OCI-M1 (cell line): ENCODE measurements at places on chromosomes 5 and 9.

DNA sequence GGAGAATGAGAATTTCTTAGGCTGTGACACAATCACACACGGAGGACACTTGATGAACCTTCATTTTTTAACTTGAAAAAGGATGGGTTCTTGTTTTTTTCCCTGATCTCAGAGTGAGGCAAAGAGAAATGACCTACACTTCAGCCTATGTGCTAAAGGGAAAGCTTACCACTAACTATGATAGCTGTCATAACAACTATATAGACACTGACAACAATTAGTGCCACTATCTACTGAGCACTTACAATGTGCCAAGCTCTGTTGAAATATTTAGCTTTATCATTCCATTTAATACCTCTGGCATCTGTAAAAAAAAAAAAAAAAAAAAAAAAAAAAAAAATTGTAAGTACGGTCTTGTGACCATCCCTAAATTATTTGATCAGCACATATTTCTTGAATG lies 135.9 kb upstream of the WWC1 start:
- no peak for DNase-seq

GRCh38 chr5:91160714-91161285 lies 222.3 kb downstream of the ARRDC3 start:
- DNase-seq = no peak

GRCh38 chr5:144002876-144003275 lies 167.6 kb downstream of the YIPF5 start:
- no peak for DNase-seq

DNA sequence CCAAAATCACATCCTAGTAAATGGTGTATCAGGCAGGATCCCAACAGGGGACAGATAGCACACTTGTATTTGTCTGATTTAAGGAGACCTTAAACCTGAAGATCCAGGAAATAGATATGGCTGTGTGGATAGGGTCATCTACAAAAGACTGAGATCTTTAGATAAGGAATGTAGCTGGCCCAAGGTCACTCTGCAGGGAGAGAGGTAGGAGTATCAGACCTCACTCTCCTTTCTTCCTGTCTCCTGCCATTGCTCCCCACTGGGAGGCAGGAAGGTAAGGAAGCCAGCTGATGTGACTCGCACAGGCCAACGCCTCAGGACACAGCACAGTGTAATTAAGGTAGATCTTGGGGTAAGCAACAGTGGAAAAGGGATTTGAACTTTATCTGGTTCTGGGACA lies 85.8 kb downstream of the PLPPR1 start:
- no peak for DNase-seq

GRCh38 chr5:51201024-51201423 lies 182.2 kb upstream of the ISL1 start:
- DNase-seq = no peak

DNA sequence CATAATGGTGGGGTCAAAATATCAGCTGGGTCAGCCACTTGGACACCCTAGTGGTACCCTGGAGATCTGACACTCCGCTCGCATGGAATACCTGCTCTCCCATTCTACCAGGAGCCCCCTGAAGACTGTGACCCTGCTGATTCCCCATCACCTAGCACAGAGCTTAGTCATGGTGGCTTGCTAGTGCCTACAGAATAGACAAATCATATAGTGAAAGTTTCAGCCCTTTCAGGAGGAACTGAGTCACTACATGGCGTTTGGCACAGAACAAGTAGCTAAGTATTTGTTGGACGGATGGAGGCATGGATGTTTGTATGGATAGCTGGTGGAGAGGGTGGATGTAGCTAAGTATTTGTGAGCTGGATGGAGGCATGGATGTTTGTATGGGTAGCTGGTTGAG lies 65.3 kb downstream of the LMX1B start:
- no peak for DNase-seq

GRCh38 chr9:122200960-122201595 lies 27.7 kb downstream of the LHX6 start:
- no peak for DNase-seq

DNA sequence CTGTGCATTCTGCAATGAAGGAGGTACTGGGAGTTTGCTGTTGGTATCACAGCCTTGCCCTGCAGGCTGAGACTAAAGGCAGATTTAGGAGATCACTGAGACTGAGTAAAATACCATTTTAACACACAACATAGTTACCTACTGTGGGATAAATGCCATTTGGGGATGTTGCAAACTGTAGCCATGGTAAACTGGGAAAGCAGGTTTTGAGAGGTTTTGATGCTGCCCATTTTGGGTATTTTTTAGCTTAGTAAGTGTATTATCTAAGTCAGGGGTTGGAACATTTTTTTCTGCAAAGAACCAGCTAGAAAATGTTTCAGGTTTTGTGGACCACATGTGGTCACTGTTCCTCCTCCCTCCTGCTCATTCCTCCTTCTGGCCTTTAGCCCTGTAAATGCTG lies 108.9 kb downstream of the EHMT1 start:
- DNase-seq = no peak

GRCh38 chr5:142095035-142095434 lies 13.5 kb upstream of the NDFIP1 start:
- no peak for DNase-seq

DNA sequence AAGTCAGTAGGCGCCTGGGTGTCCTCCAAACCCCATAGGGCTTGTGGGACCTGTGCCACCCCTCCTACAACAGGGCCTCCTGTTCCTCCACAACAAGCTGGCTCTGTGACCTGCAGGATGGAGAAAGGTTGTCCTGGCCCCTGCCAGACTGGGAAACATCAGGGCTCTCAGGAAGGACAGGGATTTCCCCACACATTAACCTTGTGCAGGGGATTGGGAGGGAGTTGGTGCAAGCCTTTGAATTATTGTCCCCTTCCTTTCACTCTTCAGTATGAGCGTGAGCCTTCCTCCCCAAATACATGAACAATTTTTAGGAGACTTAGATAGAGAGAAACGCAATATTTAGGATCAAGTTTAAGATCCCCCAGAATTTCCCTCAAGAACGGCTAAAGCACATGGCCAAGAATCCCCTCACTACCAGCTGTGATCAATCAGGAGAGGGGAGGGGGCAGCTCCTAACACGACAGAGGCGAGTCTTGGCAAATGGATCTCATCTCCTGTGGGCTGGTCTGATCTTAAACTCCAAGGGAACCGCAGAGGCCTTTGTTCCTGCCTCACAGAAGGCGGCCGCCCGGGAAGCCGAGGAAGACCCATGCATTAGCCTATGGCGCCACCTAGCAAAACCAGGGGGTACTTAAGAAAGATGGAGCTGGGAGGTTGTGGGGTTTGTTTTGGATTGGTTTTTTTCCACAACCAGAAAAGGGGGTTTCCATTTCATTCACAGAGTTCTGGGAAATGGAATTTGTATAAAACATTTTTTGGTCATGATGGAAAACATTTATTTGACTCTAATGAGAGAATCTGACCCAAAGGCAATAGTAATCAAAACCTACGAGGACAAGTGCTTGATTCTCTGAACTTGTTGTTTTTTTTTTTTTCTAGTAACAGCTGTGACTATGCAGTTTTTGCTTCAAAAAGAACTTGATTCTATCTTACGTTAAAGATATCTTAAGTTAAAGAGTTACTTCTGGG lies 36.1 kb upstream of the OSMR start:
- DNase-seq = peak; percentile 83

DNA sequence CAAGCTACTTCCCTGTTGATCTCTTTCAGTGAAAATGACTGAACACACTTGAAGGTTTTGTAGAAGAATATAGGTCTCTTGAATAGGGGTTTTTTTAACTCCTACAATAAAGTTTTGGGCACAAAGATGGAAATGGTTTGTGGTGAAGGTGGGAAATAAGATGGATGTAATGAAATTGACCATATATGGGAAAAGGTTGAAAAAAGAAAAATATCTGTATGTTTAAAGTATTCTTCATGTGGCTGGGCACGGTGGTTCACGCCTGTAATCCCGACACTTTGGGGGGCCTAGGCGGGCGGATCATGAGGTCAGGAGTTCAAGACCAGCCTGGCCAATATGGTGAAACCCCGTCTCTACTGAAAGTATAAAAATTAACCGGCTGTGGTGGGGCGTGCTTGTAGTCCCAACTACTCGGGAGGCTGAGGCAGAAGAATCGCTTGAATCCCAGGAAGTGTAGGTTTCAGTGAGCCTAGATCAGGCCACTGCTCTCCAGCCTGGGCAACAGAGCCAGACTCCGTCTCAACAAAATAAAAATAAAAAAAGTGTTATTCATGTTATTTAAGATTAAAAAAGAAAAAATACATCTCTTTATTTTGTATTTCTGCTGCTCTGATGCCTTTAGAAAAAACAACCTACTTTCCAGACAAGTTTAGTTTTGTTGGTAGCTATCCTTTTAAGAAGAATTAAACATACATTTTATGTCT lies 2.2 kb downstream of the RBM27 start:
- DNase-seq = no peak

GRCh38 chr9:134123764-134124128 lies 12.1 kb upstream of the WDR5 start:
- peak; percentile 42 for DNase-seq

- no peak for DNase-seq
Observed at GRCh38 chr5:54049144-54049543, 261.2 kb downstream of the ARL15 start.

GRCh38 chr5:134536876-134537275 lies 11.4 kb downstream of the JADE2 start:
- DNase-seq = no peak
